ENCODE measurements at places on chromosomes 12 and 14.

GRCh38 chr12:12244341-12244740 lies 22.5 kb downstream of the LRP6 start:
- no peak for DNase-seq

GRCh38 chr14:104424406-104425072 lies 155.0 kb upstream of the C14orf180 start:
- DNase-seq, result no peak

DNA sequence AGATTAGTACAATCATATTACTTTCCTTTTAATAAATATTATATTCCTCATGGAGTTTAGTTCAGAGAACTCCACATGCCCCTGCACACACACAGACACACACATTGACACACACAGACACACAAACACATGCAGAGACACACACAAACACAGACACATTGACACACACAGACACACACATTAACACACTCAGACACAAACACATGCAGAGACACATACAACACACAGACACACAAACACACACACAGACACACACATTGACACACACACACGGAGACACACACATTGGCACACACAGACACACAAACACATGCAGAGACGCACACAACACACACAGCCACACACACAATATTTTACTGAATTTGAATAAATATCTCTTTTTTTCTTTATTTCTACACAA lies 12.5 kb upstream of the SCARB1 start:
- no peak for DNase-seq

DNA sequence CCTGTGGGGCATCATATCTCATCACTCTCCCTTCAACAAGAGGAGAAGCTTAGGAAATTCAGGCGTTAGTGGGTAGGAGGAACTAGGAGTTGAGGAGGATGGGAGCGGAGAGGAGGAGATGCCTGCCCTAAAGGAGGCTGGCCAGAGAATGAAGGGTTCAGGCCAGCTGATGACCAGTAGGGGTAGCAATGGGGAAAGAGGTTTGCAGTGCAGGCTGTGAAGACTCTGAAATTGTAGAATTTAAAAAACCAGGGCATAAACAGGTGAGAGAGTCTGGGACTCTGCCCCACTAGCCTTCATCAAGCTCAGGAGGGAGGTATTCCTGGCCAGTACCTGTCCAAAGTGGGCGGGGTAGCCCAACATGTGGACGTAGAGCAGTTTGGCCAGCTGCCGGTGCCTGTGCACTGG lies 809 bp downstream of the AP1G2 start:
- peak; percentile 9 for DNase-seq

DNA sequence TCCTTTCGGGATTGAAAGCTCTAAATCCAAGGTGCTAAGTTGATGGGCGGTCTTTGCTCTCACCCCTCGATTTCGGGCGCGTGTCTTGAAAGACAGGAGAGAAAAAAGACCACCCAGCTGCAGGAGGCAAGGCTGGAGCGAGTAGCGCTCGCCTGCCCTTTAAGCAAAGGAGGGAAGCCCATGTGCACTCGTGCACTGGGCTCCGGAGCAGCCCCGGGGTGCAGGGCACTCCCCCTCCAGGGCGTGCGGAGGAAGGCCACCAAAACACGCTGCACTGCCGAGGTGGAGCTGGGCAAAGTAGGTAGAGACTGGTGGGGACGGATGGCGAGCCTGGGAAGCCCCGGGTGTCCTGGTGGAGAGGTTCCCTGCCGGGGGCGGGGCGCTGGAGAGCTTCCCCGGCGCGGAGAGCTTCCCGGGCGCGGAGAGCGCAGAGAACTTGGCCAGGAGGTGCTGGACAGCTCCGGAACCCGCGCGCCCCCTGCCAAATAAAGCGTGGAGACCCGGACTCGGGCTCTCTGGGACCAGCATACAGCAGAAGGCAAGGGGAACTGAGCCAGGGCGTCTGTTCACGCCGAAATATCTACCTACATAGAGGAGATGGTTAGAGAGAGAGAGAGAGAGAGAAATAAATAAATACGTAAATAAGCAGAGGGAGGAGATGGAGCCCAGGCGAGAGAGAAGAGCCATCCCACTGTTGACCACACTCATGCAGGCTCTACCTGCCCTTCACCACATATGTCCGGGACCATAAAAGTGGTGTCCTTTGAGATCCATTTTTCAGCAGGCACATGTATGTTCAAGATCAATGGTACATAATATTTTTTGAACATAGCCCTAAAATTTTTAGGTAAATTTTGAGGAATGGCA lies 662 bp upstream of the NELL2 start:
- DNase-seq, result no peak

DNA sequence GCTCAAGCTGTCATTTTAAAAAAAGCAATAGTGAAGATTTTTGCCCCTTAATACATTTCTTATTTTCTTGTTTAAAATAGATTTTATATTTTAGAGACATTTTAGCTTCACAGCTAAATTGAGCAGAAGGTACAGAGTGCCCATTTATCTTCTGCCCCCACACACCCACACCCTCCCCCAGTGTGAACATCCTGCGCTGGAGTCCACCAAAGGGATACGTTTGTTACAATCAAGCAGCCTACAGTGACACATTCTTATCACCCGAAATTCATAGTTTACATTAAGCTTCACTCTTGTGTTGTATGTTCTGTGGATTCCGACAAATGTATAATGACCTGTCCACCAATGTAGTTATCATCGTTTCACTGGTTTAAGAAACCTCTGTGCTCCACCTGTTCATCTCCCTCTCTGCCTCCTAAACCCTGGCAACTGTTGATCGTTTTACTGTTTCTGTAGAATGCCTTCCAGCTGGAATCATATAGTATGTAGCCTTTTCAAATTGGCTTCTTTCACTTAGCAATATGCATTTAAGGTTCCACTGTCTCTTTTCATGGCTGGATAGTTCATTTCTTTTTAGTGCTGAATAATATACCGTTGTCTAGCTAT lies 91.0 kb upstream of the TRAF3 start:
- DNase-seq, result no peak

GRCh38 chr14:88829685-88830302 lies 5.3 kb downstream of the TTC8 start:
- no peak for DNase-seq

GRCh38 chr12:4610481-4610880 lies 38.4 kb downstream of the AKAP3 start:
- DNase-seq, result no peak

GRCh38 chr14:61103541-61104339 lies 122.7 kb downstream of the SLC38A6 start:
- DNase-seq, result peak; percentile 83

DNA sequence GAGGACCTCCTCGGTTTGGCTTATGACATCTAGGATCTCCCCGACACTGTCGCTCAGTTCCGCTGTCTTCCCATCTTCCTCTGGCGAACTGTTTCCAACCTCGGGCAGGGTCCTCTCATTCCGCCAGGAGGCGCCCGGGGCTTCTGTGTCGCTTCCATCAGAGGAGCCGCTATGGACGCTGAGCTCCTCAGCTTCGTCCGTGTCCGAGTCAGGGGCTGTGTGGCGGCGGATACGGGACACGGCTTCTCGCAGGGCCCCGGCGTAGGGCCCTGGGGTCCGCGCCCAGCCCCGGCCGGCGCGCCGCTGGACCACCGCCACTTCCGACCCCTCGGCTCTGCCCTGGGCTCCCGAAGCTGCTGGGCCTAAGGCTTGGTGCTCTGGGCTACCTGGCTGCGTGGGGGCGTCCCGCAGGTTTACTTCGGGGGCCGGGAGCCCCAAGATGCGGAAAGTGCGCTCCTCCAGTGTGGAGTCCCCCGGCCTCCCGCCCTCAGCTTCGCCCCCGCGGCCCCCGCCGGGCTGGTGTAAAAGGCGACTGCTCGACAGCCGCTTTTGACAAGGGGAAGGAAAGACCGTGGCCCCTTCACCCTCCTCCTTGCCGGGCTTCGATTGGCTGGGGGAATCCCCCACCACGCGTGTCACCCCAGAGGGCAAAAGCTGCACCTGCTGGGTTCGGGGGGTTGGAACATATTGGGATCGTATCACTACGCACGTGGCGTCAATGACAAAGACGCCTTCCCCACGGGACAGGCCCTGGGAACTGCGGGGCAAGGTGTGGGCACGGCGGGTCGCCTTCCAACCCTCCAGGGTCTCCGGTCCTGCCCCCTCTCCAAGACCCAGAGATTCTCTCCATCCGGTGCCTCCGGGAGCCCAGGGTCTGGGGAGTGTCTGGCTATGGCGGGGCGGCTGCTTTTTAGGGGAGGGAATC lies 2.1 kb downstream of the DDN start:
- DNase-seq, result peak; percentile 29

All from LoVo (cell line).